Left ventricle myocardium inferior (tissue), 1 donor: ENCODE measurements at places on chromosomes 7 and 10.

- DNase-seq: no peak
Measured at GRCh38 chr10:67775279-67775678, 62.7 kb downstream of the DNAJC12 start.

DNA sequence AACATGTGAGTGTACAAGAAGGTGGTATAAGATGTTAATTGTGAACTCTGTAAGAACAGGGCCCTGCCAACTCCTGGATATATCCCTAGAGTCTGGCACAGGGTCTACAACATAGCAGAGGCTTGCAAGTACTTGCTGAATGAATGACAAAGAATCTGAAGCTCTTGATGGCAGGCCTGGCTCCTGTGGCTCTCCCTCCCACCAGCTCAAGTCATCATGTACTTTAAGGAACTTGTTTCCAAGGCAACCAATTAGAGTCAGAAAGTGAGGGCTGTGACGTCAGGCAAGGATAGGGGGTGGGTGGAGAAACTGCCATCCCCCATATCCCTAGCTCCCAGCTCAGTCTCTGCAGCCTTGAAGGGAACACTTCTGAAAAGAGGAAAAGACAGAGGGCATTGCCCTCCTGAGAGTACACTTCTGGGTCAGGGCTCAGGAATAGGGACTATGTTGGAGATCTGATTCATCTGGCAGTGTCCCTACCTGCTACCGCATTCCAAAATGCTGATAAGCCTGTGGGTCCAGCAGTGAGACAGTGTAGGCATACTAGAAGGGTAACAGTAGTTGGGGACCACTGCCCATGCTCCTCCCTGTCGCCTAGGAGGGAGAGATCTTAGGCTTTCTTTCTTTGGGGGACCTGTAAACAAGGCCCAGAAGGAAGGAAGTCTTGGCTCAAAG, 34.6 kb upstream of the BTRC start:
- DNase-seq: no peak

- no peak for DNase-seq
Measured at GRCh38 chr10:53135897-53136253, 363.3 kb upstream of the MBL2 start.

DNA sequence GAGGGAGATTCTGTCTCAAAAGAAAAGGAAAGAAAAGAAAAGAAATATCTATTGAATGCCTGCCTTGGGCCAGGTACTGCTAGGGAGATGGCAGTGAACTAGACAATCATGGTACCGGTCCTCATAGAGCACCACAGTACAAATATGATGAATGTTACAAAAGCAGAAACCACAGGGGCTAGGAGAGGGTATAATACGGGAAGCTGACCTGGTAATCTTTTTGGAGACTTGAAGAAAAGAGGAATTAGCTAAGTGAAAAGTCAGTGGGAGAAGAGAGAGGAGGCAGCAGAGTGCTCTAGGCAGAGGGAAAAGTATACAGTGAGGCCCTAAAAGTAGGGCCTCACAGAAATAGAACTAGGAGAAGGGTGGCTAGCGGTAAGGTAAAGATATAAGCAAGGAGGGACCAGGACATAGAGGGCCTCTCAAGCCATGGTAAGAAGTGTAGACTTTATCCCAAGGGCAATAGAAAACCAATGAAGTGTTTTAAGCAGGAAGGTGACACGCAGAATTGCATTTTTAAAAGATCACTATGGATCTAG, 42.8 kb upstream of the WNT8B start:
- DNase-seq: no peak

- no peak for DNase-seq
Measured at GRCh38 chr7:130207642-130208041, at the start of gene SSMEM1. Gene SSMEM1, plus strand, starts transcription at chr7:130207860. Its CDS starts 51 bp downstream, at chr7:130207911.

- DNase-seq: no peak
Measured at GRCh38 chr10:90960355-90960814, 39.5 kb upstream of the ANKRD1 start.

GRCh38 chr7:110754649-110755048, 336.3 kb upstream of the LRRN3 start:
- no peak for DNase-seq

DNA sequence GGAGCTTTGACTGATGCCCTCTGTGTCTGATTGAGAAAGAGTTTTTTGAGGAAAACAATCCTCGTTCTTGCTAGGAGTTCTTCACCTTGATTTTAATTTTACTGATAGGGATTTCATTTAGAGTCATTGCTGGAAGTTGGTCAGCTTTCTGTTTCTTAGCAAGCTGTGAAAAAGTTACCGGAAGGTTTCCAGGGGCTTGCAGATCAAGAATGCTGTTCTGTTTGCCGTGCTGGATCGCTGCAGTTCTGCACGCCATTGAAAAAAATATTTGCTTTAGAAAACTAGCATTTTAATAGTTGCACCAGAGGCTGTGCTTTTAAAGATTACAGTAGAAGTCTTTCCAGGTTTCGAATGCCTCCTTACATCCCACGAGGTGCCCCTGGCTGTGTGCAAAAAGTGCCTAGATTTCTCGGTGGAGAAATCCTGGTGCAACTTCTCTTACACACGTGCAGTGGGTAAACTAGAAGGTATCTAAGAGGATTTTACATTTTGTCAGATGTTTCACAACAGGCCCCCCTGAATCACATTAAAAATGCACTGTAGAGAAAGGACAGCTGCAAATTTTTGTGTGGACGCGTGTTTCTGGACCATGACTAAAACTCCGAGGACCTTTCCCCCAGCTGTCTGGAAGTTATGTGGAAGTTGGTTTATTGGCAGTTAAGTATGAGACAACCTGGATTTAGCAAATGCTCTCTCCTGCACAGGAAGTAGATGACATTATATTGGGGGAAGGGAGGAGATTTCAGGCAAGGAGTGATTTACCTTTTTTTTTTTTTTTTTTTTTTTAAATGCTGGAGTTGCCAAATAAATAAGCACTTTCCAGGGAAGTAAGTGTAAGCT, 5.8 kb downstream of the TCF7L2 start:
- no peak for DNase-seq

GRCh38 chr10:6173203-6173602, 29.5 kb upstream of the PFKFB3 start:
- no peak for DNase-seq
